Stomach (tissue), 19 donors: ENCODE measurements at places on chromosomes 4 and X. TPM values are rescaled to one million over a fixed set of nuclear protein-coding genes. Genes with fewer than 3 reads are reported as not detected.
A peak's percentile ranks its signal among the peaks of the same experiment; 100 is the strongest.

Gene PLP1
- 6.5 TPM for polyA plus RNA-seq

Gene HSFX4
- polyA plus RNA-seq = not detected

Gene MFAP3L
- 0.53 TPM for polyA plus RNA-seq

GRCh38 chr4:87843936-87844335 is 11.2 kb downstream of the MEPE start:
- peaks cover 5% of the 10 kb centered on the region for H3K4me1 ChIP-seq
- H3K27me3 ChIP-seq = no peaks in the 10 kb centered on the region
- no peak for DNase-seq
- H3K27ac ChIP-seq = no peak overlapping the region

DNA sequence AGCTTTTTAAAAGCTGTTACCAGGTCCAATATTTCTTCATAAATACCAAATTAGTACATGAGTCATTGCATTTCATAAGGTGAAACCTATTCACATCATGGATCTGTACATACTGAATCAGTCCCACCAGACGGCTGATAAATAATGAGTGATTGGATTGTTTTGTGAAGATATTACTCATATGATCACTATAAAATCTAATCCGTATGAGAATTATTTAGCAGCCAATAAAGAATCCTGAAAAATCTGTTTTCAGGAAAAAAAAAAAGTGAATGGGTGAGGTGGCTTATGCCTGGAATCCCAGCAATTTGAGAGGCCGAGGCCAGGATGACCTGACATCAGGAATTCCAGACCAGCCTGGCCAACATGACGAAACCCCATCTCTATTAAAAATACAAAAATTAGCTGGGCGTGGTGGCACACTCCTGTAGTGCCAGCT is 438.1 kb downstream of the INPP4B start:
- H3K4me3 ChIP-seq = no peak overlapping the region
- peaks cover 51% of the 10 kb centered on the region for H3K4me1 ChIP-seq
- no peak overlapping the region for H3K27ac ChIP-seq
- DNase-seq = no peak
- no peaks in the 10 kb centered on the region for H3K27me3 ChIP-seq
- H3K36me3 ChIP-seq = no peaks in the 10 kb centered on the region

DNA sequence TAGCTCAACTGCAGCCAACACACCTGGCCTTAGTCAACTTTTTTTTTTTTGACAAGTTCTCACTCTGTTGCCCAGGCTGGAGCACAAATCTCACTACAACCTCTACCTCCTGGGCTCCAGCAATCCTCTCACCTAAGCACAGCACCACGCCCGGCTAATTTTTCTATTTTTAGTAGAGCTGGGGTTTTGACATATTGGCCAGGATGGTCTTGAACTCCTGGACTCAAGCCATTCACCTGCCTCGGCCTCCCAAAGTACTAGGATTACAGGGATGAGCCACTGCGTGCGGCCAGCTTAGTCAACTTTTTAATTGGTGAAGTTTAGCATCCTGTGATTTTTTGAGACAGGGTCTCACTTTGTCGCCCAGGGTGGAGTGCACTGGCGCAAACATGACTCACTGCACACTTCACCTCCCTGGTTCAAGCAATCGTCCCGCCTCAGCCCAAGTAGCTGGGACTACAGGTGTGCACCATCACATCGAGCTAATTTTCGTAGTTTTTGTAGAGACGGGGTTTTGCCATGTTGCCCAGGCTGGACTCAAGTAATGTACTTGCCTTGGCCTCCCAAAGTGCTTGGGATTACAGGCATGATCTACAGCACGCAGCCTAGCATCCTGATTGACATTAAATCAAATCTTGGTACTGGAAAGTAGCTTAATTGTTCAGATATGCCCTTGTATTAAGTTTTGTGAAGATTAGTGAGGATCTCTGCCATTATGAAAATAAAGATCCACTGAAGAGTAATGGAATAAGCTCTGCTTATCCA is 8.3 kb downstream of the HNRNPDL start:
- no peaks in the 10 kb centered on the region for H3K27me3 ChIP-seq
- H3K27ac ChIP-seq = no peak overlapping the region
- H3K4me3 ChIP-seq = no peak overlapping the region
- no peak for DNase-seq

DNA sequence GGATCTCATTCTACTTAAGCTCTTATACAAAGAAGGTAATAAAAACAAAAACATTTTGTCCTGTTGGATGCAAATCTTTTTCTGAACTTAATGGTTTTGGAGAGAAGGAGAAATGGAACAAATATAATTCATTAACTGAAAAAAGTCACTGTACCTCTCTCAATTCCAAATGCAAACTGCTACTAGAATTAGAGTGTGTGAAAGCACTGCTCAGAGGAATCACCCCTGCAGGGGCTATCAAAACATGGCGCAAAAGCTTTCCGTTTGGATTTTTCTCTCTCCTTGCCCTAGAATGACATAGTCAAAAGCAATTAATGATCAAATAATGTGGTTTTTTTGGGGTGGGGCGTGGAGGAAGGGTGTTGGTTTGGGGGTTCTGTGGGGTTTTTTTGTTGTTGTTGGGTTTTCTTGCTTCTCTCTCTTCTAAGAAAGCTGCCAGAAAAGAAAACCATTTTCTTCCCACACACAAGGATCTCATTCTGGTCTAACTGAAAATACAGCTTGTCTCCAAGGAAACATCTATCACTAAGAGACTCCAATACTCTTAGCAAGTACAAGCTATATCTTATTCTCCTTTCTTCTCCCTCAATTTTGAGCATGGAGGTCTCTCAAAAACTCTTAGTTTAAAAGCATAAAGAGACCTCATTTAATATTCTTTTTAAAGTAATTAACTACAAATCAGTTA is 41.6 kb downstream of the USP46 start:
- no peak overlapping the region for H3K4me3 ChIP-seq
- peaks cover 2% of the 10 kb centered on the region for H3K36me3 ChIP-seq
- no peaks in the 10 kb centered on the region for H3K27me3 ChIP-seq
- DNase-seq = no peak
- H3K27ac ChIP-seq = no peak overlapping the region

GRCh38 chr4:162038112-162038511 is 125.7 kb downstream of the FSTL5 start:
- H3K36me3 ChIP-seq = no peaks in the 10 kb centered on the region
- H3K4me1 ChIP-seq = no peaks in the 10 kb centered on the region
- H3K27ac ChIP-seq = no peak overlapping the region
- H3K27me3 ChIP-seq = no peaks in the 10 kb centered on the region
- DNase-seq = no peak
- no peak overlapping the region for H3K4me3 ChIP-seq

GRCh38 chrX:46649421-46650260 is 76.1 kb downstream of the CHST7 start:
- no peak overlapping the region for H3K27ac ChIP-seq
- H3K36me3 ChIP-seq = peaks cover 10% of the 10 kb centered on the region
- H3K4me3 ChIP-seq = no peak overlapping the region
- no peaks in the 10 kb centered on the region for H3K27me3 ChIP-seq
- DNase-seq = peak; percentile 61
- H3K4me1 ChIP-seq = no peaks in the 10 kb centered on the region
